ENCODE measurements at places on chromosomes 11 and 22. TPM values are rescaled to one million over a fixed set of nuclear protein-coding genes. Genes with fewer than 3 reads are reported as not detected.

BAIAP2L2 gene
- 28.6 TPM for total RNA-seq

RTN4RL2 gene
- 119 TPM for total RNA-seq

PANX3 gene
- not detected for total RNA-seq

RIMBP3B gene
- 0.07 TPM for total RNA-seq

CARD18 gene
- not detected for total RNA-seq

GRCh38 chr11:68735125-68735524 is 16.2 kb downstream of the TESMIN start:
- no peak for DNase-seq

DNA sequence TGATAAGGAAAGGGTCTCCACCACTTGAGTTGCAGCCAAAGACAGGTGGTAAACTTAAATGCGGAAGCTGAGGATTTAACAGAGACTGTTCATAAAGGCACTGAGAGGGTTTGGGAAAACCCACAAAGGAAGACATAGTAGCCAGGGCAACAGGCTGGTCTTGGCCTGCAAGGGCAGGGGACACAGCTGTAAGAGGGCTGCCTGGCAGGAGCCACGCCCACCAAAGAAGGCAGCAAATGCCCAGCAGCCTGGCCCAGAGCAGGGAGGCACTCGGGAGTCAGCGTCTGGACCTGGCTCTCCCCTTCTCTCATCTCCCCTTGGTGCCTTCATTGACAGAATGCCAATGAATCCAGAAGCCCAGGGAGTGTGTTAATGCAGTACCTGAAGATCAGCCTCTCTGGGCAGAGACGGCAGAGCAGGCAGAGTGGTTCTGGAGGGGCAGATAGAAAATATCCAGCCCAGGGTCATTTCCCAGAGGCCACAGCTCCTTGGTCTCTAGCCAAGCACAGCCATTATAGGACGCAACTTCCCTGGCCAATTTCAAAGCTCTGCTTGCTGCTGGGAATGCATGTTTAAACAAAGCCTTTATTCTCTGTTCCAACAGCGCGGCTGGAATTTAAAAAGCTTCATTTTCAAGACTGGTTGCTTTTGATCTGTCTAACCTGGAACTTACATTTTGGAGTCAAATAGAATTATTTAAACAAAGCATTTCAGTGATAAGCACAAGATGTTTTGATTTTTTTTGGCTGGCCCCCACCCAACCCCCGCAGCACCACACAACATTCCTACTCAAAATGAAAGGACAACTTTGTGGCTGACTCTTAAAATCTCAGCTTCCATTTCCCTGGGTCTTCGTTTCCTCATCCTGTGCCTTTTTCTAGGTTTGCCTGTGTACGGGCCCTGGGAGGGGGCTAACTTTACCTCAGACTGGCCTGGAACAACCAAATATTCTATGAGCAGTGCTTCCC is 125.6 kb upstream of the LMO1 start:
- DNase-seq: no peak

DNA sequence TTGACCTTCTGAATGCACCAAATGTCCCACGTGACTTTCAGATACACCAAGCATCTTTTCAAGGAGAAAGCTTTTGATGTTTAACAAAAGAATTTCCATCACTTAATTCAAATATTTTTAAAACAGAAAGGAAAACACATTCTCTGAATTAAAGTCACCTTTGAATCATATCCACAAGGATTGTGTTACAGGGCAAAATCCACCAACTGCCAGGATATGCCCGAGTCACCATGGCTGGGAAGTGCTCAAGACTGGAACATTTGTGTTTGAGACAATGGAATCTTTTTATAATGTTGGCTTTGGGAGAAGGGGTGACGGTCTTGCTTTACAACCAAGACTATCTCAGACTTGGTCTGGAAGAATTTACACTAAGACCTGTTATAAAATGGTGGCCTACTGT is 40.8 kb downstream of the BID start:
- DNase-seq: no peak

- no peak for DNase-seq
Measured at GRCh38 chr11:76310832-76311595, 69.9 kb downstream of the THAP12 start.

DNA sequence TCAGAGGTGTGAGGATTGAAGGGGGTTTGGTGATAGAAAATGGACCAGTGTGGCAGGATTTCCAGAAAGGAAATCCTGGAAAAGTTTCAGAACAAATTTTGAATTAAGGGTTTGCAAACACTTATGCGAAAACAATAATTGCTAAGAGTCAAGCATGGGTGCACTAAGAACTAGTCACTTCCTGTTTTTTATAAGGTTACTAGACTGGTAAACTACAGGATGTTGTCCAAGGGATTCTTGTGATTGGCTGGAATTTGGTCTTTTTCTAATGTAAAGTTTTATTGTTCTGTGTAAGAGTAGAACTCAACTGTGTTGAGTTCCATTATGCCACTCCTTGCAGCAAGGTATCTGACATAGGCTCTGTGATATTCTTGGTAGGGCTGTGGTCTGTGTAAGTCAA is 54.1 kb downstream of the LIF start:
- DNase-seq: no peak

GRCh38 chr11:109770323-109770722 is 322.9 kb upstream of the ZC3H12C start:
- DNase-seq: no peak

GRCh38 chr11:128212324-128212723 is 375.0 kb downstream of the ETS1 start:
- no peak for DNase-seq

DNA sequence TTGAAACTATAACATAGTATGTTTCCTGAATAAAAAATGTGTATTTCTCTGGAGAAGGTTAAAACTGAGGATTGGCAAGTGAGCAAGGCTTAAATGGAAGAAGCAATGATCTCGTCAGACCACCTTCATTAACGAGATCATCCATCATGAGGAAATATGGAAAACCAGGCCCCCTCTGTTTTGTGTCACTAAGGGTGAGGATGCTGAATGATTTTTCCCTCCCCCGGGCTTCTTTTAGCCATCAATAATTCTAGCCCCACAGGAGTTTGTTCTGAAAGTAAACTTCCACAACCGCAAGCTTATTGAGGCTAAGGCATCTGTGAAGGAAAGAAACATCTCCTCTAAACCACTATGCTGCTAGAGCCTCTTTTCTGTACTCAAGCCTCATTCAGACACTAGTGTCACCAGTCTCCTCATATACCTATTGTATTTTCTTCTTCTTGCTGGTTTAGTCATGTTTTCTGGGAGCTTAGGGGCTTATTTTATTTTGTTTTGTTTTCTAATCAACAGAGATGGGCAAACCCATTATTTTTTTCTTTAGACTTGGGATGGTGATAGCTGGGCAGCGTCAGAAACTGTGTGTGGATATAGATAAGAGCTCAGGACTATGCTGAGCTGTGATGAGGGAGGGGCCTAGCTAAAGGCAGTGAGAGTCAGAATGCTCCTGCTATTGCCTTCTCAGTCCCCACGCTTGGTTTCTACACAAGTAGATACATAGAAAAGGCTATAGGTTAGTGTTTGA is 5.8 kb upstream of the HBE1 start:
- DNase-seq: no peak

GRCh38 chr11:123409456-123410217 is 20.4 kb upstream of the GRAMD1B start:
- peak; percentile 24 for DNase-seq

DNA sequence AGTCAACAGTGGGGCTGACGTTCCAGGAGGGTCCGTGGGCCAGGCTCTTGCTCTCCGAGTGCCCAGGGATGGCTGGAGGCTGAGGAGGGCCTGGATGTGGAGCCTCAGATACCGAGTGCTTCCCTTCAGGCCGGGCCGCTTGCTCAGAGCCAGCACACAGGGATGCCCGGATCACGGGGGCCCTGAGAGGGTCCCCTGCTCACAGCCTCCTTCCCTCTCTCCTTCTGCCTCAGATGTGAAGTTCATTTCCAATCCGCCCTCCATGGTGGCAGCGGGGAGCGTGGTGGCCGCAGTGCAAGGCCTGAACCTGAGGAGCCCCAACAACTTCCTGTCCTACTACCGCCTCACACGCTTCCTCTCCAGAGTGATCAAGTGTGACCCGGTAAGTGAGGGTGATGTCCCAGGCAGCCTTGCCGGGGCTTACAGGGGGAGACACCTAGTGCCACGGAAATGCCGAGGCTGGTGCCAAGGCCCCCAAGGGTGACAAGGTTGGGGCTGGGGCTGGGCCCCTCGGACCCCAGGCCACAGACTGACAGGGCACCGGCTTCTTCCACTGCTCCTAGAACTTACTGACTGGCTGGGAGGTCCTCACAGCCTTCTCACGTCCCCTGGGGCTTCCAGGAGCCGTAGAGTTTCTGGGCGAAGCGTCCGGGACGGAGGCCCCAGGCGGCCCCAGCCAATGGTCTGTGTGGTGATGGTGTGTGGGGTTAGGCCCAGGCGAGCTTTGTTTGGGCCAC is 7.0 kb downstream of the CCND1 start:
- DNase-seq: no peak

DNA sequence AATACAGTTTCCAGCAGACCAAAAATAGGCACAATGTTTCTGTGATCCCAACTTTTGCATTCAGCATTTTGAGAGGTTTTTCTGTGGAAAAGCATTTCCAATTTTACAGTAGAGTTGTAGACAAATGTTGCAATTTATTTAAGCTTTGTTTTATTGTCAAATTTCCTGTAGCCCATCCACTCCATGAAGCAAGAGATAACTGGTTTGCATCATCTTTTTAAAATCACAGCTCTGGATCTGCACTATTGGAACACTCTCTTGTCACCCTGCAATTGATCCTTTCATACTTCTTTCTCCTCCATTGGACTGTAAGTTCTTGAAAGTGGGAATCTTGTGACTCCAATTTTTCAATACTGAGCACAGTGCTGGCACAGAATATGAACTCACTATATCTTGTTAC is 86.0 kb downstream of the MAML2 start:
- DNase-seq: no peak

- DNase-seq: no peak
Measured at GRCh38 chr11:232783-233565, 3.2 kb downstream of the SIRT3 start.

DNA sequence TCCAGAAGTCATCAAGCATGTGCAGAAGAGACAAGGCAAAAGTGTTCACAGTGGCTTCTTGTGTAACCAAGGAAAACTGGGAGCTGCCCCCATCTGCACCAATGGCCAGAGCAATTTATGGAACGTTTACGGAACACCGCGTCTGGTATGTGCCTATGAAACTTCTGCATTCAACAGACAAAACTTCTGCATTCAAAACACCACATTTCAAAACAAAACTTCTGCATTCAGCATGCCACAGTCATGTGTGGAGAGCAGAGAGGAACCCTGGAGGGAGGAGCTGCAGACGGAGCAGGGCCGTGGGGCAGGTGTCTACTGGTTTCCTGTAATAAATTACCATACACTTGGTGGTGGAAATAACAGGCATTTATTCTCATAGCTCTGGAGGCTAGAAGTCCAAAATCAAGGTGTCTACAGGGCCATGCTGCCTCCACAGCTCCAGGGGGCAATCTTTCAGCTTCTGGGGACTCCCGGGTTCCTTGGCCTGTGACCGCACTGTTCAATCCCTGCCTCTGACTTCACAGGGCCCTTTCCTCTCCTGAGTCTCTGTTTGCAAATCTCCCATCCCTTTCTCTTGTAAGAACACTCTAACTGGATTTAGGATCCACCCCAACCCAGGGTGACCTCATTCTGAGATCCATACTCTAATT is 32.2 kb downstream of the RPL3 start:
- no peak for DNase-seq

- peak; percentile 98 for DNase-seq
Measured at GRCh38 chr11:107928046-107928766, at the start of gene RAB39A. Gene RAB39A (plus strand): TSS chr11:107928448. CDS start chr11:107928569, 121 bp downstream.

DNA sequence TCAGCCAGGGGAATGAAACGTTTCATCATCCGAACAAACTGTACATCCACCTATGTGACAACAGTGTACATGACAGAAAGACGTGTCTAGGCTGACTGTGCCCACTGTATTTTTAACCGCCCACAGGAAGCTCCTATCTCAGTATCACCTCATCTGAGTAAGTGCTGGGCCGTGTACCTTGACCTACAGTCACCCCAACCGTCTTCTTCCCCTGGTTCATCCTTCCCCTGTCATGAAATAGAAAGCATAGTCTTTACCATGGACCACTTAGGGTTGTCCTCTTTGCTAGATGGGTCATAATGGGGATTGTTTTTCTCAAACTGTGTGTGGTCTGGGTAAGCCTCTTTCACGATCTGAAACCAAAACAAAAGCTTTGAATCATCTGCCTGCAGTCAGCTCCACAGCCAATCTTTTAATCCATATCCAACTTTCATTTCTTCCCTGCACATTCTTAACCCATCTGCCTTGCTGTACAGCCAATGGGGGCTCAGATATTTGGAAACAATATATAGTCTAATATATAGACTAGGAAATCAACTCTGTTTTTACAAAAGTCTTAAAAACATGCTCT is 4.2 kb downstream of the THYN1 start:
- no peak for DNase-seq

GRCh38 chr11:70826541-70827335 is 425.6 kb downstream of the SHANK2 start:
- DNase-seq: no peak
